Right renal pelvis (tissue), 4 donors: ENCODE measurements at places on chromosomes 6 and 20. TPM values are rescaled to one million over a fixed set of nuclear protein-coding genes. Genes with fewer than 3 reads are reported as not detected.

The LY6G6D gene
- polyA plus RNA-seq, result not detected

The PRSS35 gene
- 48.6 TPM for polyA plus RNA-seq

- DNase-seq, result no peak
These were observed 139.6 kb downstream of the PHACTR3 start for GRCh38 chr20:59743767-59744485.

- DNase-seq, result no peak
These were observed 20.5 kb upstream of the CDKN1A start for GRCh38 chr6:36657942-36658544.

GRCh38 chr20:15333170-15333569 lies 995.8 kb upstream of the FLRT3 start:
- DNase-seq, result no peak

DNA sequence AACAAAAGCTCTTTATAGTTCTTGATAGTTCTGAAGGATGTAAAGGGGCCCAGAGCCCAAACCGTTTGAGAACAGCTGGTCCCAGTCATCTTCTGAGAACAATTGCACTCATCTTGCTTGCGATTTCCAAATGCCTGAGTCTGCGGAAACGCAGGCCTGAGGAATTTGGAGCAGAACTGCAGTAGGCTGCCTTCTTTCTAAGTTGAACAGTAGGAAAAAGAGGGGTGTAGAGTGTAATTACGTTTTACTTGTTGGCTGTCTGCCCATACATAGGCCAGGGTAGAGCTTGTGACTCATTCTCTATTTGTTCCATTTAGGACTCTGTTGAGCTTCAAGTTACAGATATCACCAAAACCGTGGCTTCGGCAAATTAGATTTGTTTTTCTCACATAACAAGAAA lies 42.0 kb upstream of the KIF16B start:
- peak; percentile 51 for DNase-seq
